ENCODE measurements at places on chromosomes 6 and 20.

DNA sequence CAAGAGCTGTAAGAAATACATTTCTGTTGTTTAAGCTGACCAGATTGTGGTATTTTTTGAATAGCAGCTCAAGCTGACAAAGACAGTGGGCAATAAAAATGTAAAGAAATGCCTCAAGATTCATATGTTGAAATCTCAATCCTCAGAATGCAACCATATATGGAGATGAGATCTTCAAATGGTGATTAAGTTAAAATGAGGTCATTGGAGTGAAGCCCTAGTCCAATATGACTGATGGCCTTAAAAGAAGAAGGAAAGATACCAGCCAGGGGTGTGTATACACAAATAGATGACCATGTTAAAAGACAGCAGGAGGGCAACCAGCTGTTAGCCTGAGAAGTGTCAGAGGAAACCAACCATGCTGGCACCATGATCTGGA, 7.1 kb upstream of the DDO start:
- DNase-seq, result no peak

- DNase-seq, result no peak
Measured at GRCh38 chr6:7042056-7042653, 65.6 kb upstream of the RREB1 start.

DNA sequence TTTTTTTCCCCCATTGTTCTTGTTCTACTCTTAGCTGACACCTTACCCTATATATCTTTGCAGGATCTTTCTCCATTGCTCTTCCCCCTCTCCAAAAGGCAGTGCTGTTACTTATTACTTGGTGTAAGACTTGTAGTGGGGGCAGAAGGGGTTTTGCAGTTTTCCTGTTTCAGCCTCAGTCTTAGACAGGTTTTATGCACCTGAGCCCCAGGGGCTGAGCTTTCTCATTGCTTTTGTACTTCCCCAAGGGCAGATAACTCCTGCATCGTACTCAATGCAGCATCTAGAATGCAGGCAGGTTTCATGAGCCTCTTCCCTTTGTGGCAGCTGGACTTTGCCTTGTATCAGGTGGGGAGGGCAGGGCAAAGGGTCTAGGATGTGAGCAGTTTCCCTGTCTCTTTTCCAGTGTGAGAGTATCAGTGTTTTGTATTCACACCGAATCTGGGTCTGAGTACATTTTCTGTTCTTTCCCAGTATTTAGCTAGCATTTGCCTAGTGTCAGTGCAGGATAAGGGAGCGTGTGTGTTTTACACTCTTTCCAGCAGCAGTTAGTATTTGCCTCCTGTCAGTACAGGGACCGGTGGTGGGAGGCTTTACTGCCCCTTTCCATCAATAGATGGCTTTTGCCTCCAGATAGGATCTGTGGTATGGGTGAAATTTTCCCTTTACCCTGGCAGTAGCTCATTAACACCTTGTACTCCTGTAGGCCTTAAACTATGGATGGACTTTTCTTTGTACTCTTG, 19.6 kb downstream of the CYB5R4 start:
- no peak for DNase-seq

- DNase-seq, result no peak
Measured at GRCh38 chr6:114783083-114783482, 440.3 kb upstream of the HS3ST5 start.

GRCh38 chr6:36701401-36701991, 3.9 kb downstream of the RAB44 start:
- DNase-seq, result no peak
